CD4-positive, alpha-beta T cell treated with Interferon gamma for 1 hour (primary cell): ENCODE measurements at places on chromosomes 3 and 15.

DNA sequence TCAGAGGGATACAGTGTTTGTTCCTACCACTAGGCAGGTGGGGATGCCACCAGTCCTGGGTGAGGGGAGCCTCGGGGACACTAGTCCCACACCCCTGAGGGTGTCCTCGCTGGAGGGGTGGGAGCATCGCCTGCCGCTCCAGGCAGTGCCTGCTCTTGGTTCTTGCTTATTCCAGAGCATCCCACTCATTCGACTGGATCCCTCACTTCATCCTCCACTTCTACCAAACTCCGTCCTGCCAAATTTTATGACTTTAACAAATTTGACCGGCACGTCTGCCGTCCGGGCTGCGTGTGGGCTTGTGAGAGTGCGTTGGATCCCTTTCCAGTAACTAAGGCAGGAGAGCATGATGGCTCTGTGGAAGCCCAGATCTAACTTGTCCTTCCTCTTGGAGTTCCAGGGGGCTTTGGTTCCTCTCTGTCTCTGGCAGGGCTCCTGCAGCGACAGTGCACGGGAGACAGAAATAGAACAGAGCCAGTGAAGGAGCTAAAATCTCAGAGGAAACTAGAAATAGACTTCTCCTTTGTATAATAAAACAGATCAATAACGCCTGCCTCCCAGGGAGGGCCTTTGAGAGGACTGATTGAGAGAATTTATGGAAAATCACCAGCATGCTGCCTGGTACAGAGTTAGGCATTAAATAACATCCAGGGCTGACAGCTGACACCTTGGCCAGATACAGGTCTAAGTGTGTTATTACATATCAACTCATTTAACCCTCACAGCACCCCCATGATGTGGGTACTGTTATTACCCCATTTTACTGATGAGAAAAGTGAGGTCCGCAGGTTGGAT is 34.5 kb downstream of the MGLL start:
- DNase-seq, result no peak

- no peak for DNase-seq
Measured at GRCh38 chr3:127000761-127001160, 17.8 kb downstream of the PLXNA1 start.

- DNase-seq, result no peak
Measured at GRCh38 chr3:117669774-117670173, 960.2 kb downstream of the TUSC7 start.

DNA sequence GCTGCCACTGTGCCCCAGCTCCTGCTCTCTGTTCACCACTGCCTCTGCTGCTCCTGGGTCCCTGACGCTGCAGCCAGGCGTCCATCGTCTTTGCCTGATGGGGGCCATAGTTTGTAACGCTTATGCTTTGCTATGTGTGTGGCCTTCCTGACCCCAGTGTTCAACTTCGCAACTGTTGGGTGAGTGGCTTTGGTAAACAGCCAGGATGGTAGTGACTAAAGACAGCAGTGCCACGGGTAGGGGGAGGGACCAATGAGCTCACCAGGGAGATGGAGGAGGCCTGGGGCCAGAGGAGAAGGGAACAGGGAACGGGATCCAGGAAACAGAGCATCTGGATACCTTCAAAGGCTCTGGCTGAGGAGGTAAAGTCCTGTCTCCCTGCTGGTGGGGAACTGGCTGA is 75.9 kb upstream of the ALDH1L1 start:
- no peak for DNase-seq

- no peak for DNase-seq
Measured at GRCh38 chr15:91949361-91949760, 95.9 kb downstream of the SLCO3A1 start.
